Brain (organoid and tissue), 16 donors: ENCODE measurements at places on chromosomes 3 and 15. TPM values are rescaled to one million over a fixed set of nuclear protein-coding genes. Genes with fewer than 3 reads are reported as not detected.

Gene TRPM7
- 1.4 TPM for polyA plus RNA-seq

Gene SLC27A2
- polyA plus RNA-seq, result 5.2 TPM

Gene FETUB
- polyA plus RNA-seq, result not detected

Gene KIF15
- polyA plus RNA-seq, result 12.0 TPM

Gene PLA2G4B
- 1.2 TPM for polyA plus RNA-seq

Gene GPR160
- 0.68 TPM for polyA plus RNA-seq

Gene TMEM158
- 13.0 TPM for polyA plus RNA-seq

Gene SEMA3B
- polyA plus RNA-seq, result 60.5 TPM

Gene PRSS50
- not detected for polyA plus RNA-seq

Gene VEPH1
- polyA plus RNA-seq, result 0.88 TPM

Gene ENTPD3
- polyA plus RNA-seq, result 2.6 TPM

Gene TBC1D2B
- 14.2 TPM for polyA plus RNA-seq

Gene RTP3
- not detected for polyA plus RNA-seq

Gene MAP1A
- 107 TPM for polyA plus RNA-seq

Gene MEX3B
- 15.7 TPM for polyA plus RNA-seq
